ENCODE measurements at places on chromosomes 16 and 17.

DNA sequence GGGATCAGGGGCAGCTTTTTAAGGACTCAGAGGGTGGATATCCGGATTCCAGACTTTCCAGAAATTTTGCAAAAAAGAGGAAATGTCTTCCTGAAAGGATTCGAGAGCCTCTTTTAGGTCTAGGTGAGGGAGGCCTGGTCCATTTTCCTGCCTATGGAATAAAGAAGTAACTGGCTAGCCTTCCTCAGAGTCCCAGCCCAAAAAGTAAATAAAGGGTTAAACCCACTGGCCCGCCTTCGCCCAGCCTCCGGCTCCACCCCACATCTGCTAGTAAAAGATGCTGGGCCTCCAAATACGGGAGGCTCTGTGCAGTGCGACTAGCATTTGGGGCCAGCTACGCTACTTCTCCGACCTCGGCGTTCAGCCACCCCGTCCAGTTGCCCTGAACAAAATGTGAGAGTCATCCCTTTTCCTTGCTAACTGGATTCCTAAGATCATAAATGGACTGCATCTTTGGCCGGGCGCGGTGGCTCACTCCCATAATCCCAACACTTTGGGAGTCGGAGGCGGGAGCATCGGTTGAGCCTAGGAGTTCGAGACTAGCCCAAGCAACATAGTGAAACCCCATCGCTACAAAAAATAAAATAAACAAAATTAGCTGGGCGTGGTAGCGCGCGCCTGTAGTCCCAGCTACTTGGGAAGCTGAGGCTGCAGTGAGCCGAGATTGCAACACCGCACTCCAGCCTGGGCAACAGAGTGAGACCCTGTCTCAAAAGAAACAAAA, 824 bp upstream of the MPP2 start:
- peak; percentile 50 for DNase-seq

- DNase-seq = no peak
These were observed 3.9 kb upstream of the HEXIM1 start for GRCh38 chr17:45144199-45145034.

GRCh38 chr16:54072237-54072636, 214.3 kb downstream of the IRX3 start:
- no peak for DNase-seq

GRCh38 chr16:851871-852270, 51.3 kb upstream of the GNG13 start:
- no peak for DNase-seq

GRCh38 chr16:54123766-54124165, 162.8 kb downstream of the IRX3 start:
- DNase-seq = no peak

GRCh38 chr17:80971704-80972304, 19.8 kb upstream of the CHMP6 start:
- DNase-seq = no peak

GRCh38 chr16:56262148-56262547, 70.9 kb downstream of the GNAO1 start:
- no peak for DNase-seq

DNA sequence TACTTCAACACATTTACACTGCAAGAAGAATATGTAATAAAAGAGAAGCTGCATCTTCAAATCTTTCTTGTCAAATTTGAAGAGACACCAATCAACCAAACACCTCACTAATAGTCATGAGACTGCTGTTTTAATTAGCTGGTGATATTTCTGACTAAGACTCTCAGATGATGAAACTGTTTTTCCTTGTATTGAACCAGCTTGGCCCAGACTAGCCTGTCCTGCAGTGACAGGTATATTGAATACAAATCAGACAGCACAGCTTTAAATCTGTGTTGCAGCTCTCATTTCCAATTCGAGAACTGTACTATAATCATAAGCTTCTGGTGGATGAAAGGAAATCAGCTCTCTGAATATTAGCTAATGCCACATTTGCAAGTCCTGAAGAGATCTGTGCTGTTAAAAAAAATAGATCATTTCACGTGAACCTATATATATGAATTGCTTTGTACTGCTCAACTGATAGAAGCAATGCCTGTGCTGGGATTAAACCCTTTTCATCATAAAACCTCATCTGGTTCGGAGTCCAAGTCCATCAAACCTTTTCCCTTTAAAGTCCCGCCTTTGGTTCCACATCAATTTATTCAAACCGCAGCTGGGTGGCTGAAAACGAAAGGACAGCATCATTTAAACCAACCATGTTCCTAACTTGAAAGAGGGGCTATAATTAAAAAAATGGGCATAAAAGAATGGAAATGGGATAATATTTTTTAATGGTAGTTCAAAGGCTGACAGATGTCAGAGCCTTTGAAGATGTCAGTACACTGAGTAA, 306.2 kb downstream of the CEP112 start:
- DNase-seq = no peak

- no peak for DNase-seq
These were observed 167.0 kb downstream of the UTP18 start for GRCh38 chr17:51427323-51427811.

DNA sequence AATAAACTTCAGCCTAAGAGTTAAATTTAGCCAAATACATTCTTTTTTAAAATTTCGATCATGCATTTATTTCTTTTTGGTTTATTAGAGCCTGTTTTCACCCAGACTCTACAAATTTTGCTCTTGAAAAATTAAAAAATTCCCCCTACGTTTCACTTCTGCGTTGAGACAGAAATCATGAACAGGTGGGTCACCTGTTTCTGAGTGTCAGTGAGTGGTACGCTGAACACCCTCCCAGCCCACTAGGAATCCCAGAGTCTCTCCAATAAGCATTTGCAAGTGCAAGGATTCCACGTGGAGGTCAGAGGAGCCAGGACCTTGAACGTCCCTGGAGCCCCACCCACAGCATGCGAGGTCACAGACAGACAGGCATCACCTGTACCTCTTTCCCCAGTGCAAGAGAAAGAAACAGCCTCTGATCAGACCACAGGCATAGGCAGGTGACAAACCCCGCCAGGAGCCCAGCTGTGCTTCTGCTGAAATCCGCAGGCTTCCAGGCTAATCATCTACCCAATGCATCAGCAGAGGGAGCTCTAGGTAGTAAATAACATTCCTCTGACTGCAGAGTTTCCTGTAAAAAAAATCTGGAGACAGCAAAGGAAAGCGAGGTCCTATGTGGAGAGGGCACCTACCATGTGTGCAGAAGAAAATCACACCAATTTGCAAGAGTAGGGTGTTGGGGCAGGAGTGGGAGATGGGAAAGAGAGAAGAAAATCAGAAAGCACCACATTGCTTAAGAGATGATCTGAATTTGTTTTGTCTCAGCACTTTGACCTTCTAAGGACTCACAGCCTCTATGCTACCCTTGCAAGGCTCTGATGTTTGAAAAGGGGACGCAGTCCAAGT, 5.9 kb upstream of the XYLT1 start:
- DNase-seq = peak; percentile 66

DNA sequence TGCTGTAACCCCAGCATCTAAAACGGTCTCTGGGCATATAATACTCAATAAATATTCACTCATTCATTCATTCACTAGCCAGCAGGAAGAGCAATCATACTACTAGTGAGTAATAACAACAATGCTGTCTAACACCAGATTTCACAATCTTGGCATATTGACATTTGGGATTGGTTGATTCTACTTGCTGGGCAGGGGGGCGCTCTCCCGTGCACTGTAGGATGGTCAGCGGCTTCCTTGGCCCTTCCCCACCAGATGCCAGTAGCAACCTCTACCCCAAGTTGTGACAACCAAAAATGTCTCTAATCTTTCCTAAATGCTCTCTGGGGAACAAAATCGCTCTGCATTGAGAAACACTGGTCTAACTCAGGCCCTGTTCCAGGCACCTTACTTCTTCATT, 20.7 kb downstream of the WFDC1 start:
- DNase-seq = no peak

GRCh38 chr17:81898029-81898866, 3.8 kb upstream of the NPB start:
- peak; percentile 94 for DNase-seq

DNA sequence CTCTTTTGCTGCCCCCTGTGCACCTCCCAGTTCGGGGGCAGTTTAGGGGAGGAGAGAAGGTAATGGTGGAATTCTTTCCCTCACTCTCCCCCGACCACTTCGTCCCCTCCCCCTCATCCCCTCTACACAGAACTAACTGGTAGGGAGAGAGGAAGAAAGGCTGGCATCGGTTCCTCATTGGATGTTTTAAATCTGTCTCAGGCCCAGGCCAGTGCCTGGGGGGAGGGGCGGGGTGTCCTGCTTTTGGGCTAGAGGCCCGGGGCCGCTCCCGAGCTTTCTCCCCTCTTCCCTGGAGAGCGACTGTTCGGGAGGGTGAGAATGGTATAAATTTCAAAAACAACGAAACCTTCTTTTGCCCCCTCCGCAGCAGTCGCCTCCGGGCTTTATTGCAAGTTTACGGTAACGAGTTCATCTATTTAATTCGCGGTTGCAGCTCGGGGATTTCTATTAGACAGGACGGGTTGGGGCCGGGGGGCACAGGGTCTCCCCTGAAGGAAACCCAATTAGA, at the start of gene PRAC2:
Gene PRAC2, plus strand, starts transcription at position 271 of the 508 bp plus-strand sequence. CDS start 1,226 bp downstream, outside the sequence.
- DNase-seq = no peak

DNA sequence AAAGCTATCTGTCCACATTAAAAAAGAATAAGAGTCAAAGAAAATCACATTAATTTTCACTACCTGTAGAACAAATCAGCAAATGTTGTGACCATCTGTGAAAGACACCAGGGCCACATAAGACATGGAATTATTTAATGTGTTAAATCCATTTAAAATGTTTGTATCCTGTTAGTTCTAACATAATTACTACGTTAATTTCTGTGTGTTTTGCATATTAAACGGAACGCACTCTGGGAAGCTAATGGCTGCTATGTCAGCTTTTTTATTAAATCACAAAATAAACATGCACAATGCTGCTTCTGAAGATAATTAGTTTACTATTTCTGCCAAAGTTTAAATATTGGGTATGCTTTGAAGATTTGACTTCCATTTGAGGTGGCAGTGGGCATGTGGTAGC, 1061.2 kb downstream of the CDH11 start:
- no peak for DNase-seq

DNA sequence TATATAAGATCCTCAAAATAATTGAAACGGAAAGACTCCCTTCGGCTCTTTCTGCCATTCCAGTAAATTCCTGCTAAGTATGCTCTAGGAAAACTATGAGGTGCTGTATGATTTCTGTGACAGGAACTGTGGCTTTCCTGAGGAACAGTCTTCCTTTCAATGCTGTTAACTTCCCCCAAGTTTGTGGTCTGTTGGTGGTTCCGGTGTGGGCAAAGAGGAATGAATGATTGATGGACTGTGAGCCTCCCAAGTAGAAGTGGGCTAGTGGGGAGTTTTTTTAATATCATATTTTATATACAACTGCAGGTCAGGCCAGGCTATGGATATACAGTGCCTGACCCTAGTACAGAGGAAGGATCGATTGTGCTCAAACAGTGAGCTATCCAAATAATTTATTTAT, 560.7 kb upstream of the RBFOX1 start:
- no peak for DNase-seq

DNA sequence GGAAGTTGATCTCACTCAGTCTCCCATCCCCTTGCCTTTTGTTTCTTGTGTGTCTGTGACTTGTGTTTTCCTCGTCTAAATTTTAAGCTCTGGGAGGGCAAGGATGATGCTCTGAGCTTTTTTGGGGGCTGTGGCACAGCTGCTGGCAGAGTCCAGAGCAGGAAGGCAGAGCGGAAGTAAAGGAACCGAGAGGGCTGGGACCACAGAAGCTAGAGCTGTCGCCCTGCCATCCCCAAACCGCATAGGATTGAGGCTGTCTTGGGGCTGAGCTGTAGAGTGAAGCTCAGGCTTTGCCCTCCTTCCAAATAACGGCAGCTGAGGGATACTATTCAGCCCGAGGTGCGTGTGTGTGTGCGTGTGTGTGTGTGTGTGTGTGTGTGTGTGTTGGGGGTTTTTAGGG, 3.8 kb upstream of the DNAH2 start:
- no peak for DNase-seq

GRCh38 chr17:4836221-4836620, 3.1 kb downstream of the MINK1 start:
- no peak for DNase-seq

- DNase-seq = no peak
These were observed 3.5 kb upstream of the TLCD3A start for GRCh38 chr17:728911-729310.

DNA sequence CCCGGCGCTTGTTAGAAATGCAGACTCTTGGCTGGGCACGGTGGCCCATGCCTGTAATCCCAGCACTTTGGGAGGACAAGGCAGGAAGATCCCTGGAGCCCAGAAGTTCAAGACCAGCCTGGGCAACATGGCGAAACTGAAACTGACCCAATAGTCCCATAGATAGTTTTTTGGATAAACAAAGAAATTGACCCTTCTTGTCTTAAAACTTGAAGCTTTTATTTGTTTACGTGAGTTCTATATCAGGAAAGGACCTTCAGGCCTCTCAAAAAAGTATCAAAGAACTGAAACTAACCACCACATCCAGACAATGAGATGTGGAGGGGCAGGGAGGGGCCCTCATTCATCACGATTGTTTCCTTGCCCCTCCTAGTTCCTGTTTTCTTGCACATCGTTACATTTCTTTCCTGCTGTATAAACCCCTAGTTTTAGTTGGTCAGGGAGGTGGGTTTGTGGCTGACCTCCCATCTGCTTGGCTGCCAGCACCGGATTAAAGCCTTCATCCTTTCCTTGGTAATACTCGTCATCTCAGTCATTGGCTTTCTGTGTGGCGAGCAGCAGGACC, 29.9 kb upstream of the PRM1 start:
- no peak for DNase-seq

DNA sequence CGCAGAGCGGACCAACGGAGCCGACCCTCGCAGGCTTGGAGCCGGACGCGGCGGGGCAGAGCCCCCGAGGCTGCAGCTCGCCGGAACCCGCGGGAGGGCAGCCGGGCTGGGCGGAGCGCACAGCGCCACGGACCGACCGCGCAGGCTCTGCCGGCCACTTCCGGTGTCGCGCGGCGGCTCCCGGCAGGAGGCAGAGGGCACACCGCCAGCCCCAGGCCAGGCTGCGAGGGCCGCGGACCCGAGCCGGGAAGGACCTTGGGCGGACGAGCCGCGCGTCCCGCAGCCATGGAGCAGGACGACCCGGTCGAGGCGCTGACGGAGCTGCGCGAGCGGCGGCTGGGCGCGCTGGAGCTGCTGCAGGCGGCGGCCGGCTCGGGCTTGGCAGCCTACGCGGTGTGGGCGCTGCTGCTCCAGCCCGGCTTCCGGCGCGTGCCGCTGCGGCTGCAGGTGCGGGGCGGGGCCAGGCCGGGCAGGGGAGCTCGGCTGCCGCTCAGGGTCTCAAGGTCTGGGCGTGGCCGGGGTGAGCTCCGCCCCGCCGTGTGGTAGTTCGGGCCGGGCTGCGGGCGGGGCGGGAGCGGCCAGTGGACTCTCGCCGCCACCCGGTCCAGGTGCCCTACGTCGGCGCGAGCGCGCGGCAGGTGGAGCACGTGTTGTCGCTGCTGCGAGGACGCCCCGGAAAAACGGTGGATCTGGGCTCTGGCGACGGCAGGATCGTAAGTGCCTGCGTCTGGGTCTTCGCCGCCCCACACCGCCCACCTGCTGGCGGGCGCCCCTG, at the start of gene ANTKMT:
Gene ANTKMT, plus strand, starts transcription at position 157 of the 775 bp plus-strand sequence. Its CDS starts 129 bp downstream, at position 286.
- peak; percentile 50 for DNase-seq

DNA sequence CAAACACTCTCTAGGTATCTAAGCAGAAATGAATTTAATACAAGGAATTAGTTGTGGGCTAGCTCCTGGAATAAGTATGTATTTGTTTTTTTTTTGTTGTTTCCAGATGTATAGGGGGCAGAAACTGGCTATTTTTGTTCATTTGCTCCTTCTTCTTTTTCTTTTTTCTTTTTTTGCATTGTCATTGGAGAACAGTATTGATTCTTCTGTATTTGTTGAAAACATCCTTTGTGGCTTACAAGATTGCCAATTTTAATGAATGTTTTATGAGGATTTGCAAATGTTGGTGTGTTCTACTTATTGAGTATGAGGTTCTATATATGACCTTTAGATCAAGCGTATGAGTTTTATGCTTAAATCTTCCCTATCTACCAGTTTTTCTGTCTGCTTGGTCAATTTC, 5.6 kb upstream of the PCTP start:
- no peak for DNase-seq
